Ascending aorta (tissue), 2 donors: ENCODE measurements at places on chromosomes 2 and 18. TPM values are rescaled to one million over a fixed set of nuclear protein-coding genes. Genes with fewer than 3 reads are reported as not detected.

DNA sequence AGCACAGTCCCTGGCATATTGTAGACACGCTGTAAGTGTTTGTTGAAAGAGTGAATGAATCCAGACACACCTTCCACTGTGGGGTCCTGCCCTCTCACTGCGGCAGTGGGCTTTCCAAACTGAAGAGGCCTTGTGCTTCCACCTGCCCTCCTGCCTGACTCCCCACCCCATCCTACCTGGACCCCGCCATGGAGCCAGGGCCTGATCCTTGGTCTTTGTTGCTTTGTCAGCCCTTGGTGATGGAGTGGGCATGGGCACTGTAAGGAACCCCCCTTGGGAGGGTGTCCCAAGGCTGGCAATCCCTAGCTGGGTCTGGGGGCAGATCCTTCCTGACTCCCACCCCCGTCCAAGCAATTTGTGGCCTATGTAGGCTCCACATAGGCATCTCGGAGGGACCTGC, 33.1 kb downstream of the KLHL29 start:
- no peaks in the 10 kb centered on the region for H3K36me3 ChIP-seq
- no peak for DNase-seq
- no peaks in the 10 kb centered on the region for H3K27me3 ChIP-seq
- no peak overlapping the region for H3K27ac ChIP-seq

DNA sequence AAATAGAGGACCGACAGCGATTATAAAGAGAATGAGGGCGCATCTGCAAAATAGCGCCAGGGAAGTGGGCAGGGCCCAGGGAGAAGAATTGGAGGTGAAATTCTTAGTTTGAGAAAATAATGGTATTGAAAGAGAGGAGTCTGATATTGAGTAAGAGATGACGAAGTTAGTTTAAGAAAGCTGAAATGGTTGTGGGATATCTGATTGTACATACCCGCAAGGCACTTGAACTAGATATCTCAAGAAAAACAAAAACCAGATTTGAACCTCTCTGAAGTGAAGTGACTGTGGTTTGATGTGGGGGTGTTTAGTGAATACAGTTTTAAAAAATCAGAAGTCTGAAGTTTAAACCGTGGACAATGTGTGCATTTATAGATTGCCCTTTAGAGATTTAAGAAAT, 38.9 kb downstream of the ZNF532 start:
- DNase-seq: no peak
- no peaks in the 10 kb centered on the region for H3K27me3 ChIP-seq
- H3K4me1 ChIP-seq: peaks cover 30% of the 10 kb centered on the region
- H3K27ac ChIP-seq: peak overlapping the region; percentile 54
- peaks cover 24% of the 10 kb centered on the region for H3K36me3 ChIP-seq
- no peak overlapping the region for H3K4me3 ChIP-seq

DNA sequence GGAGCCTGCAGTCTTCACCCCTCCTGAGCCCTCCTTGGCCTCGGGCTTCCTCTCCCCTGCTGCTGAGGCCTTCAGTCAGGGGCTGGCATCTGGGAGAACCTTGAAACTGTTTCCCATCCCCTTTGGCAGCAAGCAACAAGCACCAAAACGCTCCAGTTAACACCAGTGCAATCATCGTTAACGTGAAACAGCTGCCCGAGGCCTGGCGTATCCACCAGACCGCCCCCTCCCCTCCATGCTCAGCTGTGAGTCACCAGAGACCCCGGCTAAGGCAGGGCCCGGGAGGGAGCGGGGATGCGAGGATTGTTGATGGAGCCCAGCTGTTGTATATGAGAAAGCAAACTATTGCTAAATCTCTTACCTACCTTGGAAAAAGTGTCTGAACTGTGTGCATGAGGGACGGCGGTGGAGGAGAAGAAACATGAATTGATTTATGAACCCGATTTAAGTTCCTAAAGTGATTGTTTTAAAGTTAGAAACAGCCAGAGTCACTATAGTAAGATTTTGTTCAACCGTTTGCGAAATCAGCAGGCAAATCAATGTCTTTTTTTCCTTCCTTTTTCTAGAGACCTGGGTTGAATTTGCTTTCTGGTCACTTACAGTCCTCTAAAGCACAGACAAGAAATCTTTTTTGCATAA, 5.2 kb downstream of the ZFP36L2 start:
- H3K27me3 ChIP-seq: no peaks in the 10 kb centered on the region
- H3K4me3 ChIP-seq: peak overlapping the region; percentile 81
- H3K27ac ChIP-seq: peak overlapping the region; percentile 98
- H3K4me1 ChIP-seq: peaks cover 36% of the 10 kb centered on the region

DNA sequence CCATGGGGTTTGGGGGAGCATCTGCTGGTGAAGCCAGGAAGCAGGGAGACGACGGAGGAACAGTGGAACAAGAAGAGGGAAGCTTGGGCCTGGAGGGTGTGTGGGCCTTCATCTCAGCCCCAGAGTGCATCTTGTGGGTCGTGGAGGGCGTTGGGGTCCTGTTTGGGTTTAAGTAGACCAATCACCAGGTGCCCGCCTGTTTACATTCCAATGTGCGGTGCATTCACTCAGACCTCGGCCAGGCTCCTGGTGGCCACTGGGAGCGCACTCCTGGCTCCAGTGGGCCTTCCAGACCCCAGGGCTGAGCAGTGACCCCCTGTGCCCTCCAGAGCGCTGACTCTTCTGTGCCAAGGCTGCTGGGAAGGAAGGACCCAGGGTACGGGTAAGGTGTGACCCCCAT, 293.7 kb downstream of the NDUFA10 start:
- DNase-seq: peak; percentile 54
- no peak overlapping the region for H3K27ac ChIP-seq
- H3K4me3 ChIP-seq: no peak overlapping the region

DNA sequence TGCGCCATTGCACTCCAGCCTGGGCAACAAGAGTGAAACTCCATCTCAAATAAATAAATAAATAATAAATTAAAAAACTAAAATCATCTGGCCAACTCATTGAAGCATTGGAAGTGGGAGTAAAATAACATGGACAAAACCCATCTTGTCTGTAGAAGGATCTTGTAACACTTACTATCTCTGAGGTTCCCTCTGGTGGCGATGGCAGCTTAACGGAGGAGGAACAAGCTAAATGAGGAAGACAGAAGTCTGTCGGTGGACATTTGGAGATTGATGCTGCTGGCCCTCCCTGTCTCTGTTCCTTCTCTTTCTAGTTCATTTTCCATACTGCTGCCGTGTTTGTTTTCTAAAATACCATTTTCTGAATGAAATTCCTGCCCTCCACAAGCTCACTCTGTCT, 43.4 kb downstream of the ZCCHC2 start:
- H3K27ac ChIP-seq: no peak overlapping the region
- H3K27me3 ChIP-seq: no peaks in the 10 kb centered on the region
- no peak overlapping the region for H3K4me3 ChIP-seq

SGPP2 gene
- total RNA-seq: 0.21 TPM
